ENCODE measurements at places on chromosomes 1 and 21. TPM values are rescaled to one million over a fixed set of nuclear protein-coding genes. Genes with fewer than 3 reads are reported as not detected.

Gene CLDN17
- total RNA-seq = not detected

Gene E2F2
- 2.9 TPM for total RNA-seq

Gene FOXD2
- total RNA-seq = 0.85 TPM

Gene SRGAP2C
- total RNA-seq = 26.8 TPM

Gene SLC22A15
- 6.6 TPM for total RNA-seq

Gene RNU1-4
- total RNA-seq = under 0.01 TPM

Measured in urinary bladder (tissue), 4 donors.